ENCODE measurements at places on chromosomes 7 and 10.
A peak's percentile ranks its signal among the peaks of the same experiment; 100 is the strongest.

- no peak for DNase-seq
Measured at GRCh38 chr7:45582868-45583277, 8.7 kb downstream of the ADCY1 start.

GRCh38 chr10:112985690-112986543, 35.9 kb downstream of the TCF7L2 start:
- DNase-seq, result no peak

GRCh38 chr7:44769776-44770294, 21.2 kb downstream of the ZMIZ2 start:
- DNase-seq, result no peak

DNA sequence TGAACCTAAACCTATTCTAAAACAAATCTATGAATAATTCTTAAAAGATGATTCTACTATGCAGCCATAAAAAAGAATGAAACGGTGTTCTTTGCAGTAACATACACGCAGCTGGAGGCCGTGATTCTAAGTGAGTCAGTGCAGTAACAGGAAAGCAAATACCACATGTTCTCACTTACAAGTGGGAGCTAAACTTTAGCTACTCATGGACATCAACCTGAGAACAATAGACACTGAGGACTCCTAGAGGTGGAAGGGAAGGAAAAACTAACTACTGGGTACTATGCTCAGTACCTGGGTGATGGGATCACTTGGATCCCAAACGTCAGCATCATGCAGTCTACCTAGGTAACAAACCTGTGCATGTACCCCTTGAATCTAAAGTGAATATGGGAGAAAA, 575.0 kb upstream of the MGMT start:
- no peak for DNase-seq

- DNase-seq, result no peak
Measured at GRCh38 chr7:36775061-36775620, 50.8 kb upstream of the AOAH start.

DNA sequence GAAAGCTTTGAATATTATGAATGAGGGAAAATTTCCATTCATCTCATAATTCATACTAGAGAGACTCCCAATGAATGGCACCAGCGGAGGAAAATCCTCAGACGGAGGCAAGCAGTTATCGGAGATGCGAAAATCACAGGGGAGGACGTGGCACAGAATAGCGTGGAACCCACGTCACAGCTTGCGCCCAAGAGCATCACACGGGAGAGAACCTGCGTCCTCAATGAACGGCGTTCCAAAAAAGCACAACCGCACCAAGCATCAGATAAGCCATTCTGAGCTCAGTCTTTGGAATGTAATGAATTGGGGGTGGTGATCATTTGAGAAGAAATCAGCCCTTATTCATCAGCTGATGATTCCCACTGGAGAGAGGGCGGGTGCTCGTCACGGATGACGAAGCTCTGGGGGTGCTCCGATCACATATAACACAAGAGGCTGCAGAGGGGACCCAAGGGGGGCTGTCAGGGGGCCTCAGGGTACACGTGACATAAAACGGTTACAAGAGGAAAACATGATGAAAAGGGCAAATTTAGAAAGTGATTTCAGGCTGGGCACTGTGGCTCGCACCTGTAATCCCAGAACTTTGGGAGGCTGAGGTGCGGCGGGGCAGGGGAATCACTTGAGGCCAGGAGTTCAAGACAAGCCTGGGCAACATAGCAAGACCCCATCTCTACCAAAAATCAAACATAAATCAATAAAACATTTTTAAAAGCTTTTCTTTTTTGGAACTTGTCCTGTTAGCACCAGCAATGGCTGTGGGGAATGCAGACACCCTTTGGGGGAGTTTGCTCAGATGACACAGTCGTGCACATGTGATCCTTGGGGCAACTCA, 33.8 kb upstream of the FIS1 start:
- DNase-seq, result no peak

DNA sequence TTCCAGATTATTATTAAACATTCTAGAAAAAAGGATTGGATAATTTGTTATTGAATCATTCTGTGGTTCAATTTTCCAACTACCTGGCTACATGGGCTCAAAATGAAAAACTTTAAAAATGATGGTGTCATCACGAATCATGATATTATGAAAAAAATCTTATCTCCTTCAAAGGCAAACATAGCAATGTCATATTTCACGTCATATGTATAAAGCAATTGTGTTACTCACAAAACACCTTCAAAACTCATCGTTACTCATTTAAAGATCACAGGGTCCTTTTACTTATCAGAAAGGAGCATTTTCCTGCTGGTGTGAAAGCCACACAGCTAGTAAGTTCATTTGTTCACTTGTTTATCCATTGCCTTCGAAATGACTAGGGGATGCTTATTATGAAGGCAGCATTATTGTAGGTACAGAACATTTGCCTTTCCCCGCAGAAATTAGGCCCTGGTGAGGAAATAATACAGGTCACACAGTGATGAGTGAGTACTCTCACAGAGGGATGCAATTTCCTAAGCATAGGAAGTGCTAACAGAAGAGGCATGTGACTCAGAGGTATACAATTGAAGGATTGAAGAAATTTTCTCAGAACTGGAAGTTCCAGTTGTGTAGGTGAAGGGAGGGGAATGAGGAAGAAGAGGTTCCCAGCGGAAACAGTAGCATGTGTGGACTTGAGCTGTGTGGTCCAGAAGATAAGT, 478.7 kb downstream of the INHBA start:
- no peak for DNase-seq

DNA sequence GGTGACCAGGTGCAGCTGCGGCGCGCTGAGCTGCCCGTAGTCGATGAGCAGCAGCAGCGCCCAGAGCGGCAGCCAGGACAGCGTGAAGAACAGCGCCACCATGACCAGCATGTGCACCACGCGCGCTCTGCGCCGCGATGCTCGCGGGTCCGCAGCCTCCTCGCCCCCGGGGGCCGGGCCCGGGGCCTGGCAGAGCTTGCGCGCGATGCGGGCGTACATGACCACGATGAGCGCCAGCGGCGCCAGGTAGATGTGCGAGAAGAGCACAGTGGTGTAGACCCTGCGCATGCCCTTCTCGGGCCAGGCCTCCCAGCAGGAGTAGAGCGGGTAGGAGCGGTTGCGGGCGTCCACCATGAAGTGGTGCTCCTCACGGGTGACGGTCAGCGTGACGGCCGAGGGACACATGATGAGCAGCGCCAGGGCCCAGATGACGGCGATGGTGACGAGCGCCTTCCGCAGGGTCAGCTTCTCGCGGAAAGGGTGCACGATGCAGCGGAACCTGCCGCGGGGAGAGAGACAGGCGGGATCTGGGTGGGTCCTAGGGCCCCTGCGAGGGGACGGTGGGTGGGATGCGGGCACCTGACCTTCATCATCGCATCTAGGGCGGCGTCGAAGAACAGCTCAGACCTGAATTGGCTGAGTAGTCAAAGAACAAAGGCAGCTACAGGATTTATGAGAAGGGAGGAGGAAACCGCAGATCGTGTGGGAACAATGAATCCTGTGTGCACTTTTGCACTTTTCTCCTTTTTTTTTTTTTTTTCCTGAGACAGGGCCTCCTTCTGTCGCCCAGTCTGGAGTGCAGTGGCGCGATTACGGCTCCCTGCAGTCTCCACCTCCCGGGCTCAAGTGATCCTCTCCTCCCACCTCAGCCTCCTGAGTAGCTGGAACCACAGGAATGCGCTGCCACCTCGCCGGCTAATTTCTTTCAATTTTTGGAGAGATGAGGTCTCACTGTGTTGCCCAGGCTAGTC, 22.4 kb upstream of the PPA1 start:
- DNase-seq, result no peak

GRCh38 chr10:49359349-49360270, 36.3 kb downstream of the DRGX start:
- DNase-seq, result no peak

- DNase-seq, result no peak
Measured at GRCh38 chr10:93221171-93221496, 147.4 kb downstream of the CYP26A1 start.

DNA sequence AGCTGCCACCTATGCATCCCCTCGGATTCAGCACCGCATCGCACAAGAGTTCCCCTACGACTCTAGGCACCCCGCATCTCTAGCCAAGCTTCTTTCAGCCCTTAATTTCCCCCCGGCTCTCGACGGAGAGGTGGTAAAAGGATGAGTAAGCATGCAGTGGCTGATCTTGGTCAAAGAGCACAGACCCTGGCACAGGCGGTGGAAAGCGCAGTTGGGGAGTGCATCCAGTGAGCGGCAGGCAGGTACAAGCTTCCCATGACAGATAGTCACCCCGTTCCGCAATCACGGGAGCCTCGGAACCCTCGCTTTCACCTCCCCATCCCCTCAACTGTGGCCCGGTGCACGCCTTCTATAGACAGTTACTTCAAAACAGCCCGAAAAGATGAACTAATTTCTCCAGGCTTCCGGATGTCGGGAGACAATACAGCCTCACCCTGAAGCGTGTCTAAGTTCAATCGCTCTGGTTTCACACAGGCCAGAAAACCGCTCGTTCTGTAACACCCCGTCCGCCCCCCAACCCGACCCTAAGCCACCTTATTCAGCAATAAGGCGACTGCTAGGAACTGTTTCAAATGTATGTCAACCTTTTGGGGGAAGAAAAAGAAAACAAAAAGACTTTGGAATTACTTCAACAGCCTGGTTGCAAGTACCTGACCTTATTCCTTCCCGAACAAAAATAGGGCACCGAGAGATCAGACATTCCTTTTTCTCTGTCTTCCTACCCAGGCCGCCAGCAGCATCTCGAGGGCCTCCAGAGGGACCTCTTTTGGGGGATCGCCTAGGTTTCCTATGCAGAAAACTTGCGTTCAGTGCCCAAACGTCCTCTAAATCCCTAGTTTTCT, 1.4 kb downstream of the RHEB start:
- DNase-seq, result peak; percentile 25

DNA sequence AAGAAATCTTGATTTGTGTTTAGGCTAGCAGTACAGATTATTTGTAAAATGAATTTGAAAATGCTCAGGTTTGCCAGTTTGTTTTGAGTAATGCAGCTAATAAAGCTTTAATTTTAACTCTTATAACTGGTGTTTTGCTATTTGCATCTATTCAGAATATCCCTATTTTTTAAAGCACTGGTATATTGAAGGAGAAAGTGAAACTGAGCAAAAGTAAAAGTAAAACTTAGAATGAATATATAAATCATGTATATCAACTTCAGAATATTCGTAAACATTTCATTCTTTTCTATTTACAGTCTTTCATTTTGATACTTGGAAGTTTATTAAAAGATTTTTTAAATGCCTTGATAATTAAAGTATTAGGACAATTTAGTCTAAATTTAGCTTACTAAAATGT, 26.2 kb downstream of the TASOR2 start:
- no peak for DNase-seq

- DNase-seq, result no peak
Measured at GRCh38 chr7:50667338-50667737, 102.1 kb upstream of the DDC start.

GRCh38 chr10:131200856-131201470, 110.6 kb downstream of the TCERG1L start:
- DNase-seq, result no peak

DNA sequence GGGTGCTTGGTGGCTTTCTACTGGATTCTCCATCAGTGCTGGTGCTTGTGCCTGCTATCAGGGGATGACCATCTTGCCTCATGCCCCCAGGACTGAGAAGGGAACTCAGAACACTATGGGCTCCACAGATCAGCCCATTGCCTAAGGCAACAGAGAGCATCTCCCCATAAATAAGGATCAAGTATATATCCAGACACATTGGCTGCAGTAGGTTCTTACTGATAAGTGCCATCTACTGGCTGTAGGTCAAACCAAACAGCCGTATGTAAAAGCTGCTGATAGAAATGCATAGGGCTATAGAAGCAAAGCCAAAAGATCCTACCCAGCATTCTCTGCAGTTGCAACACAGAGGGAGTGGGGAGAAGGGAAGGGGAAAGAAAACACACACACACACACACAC, 153.7 kb downstream of the CDK14 start:
- no peak for DNase-seq

GRCh38 chr10:49751636-49752510, 10.2 kb downstream of the OGDHL start:
- DNase-seq, result no peak

- DNase-seq, result no peak
Measured at GRCh38 chr10:102675011-102675665, 30.9 kb downstream of the TRIM8 start.

DNA sequence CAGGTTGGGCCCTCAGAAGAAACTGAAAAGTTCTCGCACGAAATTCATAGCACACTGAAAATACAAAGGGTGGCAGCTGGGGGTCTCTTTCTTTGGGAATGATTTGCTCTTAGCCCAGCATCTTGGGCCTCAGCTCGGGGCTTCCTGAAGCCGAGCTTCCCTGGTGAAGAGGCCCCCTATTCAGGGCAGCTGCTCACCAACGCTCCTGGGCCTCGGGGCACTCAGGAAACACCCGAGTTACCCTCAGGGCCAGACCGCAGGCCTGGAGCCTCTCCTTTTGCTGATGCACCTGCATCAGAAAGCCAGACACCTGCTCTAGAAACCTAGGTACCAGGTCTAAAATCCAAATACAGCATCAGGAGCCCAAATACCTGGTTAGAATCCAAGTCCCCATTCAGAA, 85.5 kb downstream of the PTPRE start:
- no peak for DNase-seq

GRCh38 chr10:12543589-12543988, 194.2 kb downstream of the CAMK1D start:
- DNase-seq, result no peak

GRCh38 chr10:47045331-47045861, 134.2 kb downstream of the PTPN20 start:
- no peak for DNase-seq

- DNase-seq, result no peak
Measured at GRCh38 chr10:32600317-32600716, 154.4 kb downstream of the CCDC7 start.

DNA sequence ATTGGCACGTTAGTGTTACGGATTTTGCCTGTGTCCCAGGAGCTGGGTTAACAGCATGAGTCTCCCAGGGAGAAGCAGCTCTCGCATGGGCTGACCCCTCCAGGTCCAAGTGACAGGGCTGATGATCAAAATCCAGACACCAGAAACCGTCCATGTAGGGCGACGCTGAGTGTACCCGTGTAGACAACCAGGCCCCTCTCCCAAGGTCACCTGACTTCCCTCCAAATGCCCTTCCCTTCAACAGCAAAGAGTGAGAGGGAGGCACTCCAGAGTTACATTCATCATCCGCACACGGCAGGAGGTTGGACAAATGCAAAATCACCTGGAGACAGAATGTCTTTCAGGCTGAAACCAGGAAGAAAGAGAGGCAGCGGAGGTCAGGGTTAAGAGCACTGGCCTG, 14.9 kb upstream of the HSPA12A start:
- no peak for DNase-seq

DNA sequence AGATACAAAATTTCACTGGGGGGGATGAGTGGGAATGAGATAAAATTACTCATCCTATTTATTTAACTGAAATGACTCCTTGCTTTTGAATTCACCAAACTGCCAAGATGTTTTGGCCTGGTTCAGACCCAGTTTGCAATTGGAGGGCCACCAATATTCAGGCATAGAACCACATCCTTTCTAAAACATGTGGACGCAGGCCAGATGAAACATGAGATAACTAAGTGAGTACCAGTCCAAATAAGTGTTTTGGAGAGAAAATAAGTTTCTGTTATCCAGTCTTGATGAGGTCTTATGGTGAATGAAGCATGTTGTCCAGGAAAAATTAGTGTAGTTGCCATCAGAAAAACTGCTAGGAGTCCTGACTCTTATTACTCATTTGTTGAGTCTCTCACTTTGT, 36.3 kb upstream of the PDK4 start:
- DNase-seq, result no peak

GRCh38 chr10:30583778-30584415, 45.7 kb downstream of the LYZL2 start:
- no peak for DNase-seq

Data from activated CD8-positive, alpha-beta memory T cell treated with anti-CD3 and anti-CD28 coated beads for 1 hour (primary cell).